Activated CD8-positive, alpha-beta memory T cell treated with anti-CD3 and anti-CD28 coated beads for 1 hour (primary cell): ENCODE measurements at places on chromosomes 7 and 10.

DNA sequence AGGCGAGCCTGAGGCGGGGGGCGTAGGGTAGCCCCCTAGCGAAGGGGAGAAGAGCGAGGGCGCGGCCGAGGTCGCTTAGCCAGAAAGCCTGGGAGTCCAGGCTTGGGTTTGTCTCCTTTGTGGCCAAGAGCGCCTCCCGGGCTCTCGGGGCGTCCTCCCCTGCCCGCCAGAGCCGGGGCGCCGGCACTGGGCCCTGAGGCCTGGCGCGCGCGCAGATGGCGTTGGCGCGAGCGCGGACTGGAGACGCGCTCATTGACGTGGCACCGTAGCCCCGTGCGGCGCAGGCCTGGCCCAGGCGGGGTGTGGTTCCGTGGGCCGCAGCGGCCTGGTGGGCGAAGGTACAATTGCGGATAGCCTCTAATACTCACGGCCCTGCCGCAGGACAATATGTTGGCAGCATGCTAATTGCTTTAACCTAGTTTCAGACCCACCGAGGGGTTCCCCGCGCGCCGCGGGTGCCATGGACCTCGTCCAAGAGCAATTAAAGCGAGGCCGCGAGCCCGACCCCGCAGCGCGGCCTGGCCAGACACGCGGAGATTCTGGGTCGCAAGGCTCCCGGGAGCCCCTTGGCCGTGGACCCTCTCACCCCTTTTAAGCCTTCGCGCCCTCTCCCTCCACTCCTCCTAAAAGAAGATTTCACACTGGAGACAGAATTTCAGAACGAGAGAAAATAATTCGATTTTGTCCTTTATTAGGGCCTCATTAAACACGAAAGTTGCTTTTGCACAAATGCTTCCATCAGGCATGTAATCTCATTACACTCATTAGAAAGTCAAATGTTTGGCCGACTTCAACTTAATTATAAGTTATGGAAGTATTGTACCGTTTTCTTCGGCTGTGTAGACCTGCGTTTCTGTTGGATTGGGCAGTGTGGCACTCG is 3.1 kb downstream of the PTF1A start:
- no peak for DNase-seq

DNA sequence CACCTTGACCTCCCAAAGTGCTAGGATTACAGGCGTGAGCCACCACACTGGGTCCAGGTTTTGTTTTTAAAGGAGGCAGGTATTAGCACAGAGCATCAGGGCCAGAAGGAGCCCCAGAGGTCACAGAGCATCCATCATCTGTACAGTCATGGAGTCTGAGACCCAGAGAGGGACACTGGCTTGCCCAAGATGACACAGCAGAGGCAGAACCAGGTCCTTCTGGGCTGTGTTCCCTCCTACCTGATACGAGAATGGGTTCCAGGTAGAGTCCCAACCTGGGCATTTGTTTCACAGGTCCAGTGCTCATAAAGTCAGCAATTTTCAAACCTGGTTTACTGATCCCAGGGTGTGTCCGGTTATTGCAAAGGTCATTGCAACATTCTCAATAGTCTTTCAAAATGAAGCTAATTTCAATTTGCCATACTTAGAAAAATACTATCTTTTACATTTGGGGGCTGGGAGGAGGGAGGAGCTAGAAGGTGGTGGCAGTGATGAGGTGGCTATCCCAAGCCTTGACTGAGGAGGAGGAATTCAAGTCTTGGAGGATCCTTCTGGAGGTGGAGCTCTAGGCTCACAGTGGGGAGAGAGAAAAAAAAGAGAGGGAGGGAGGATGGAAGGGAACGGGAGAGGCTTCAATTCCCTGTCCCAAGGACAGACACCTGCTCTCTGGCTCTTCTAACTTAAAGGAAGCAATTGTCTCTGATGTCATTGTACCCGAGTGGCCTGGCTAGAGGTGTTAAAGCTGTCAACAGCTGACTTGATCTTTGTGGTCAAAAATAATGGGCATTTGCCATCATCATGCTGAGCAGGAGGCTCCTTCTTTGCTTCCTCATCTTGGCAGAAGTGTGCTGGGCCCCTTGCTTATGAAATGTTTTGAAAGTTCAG is 8.1 kb downstream of the MXI1 start:
- DNase-seq, result no peak

DNA sequence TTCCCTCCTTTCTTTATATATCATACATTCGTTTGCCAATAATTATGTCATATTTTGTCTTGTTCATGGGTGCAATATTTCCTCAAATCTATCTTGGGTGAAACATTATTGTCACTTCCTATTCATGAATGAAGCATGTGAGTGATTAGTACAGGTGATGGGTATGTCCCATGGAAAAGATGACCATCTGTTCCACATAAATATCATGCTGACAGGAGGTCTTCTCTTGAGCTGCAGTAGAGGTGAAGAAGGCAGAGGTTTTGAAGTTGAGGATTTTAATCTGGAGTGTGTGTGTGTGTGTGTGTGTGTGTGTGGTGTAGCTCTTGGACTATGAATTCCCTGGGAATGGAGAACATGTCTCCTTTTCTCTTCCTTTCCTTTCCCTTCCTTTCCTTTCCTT is 350.5 kb upstream of the CHRM2 start:
- no peak for DNase-seq

DNA sequence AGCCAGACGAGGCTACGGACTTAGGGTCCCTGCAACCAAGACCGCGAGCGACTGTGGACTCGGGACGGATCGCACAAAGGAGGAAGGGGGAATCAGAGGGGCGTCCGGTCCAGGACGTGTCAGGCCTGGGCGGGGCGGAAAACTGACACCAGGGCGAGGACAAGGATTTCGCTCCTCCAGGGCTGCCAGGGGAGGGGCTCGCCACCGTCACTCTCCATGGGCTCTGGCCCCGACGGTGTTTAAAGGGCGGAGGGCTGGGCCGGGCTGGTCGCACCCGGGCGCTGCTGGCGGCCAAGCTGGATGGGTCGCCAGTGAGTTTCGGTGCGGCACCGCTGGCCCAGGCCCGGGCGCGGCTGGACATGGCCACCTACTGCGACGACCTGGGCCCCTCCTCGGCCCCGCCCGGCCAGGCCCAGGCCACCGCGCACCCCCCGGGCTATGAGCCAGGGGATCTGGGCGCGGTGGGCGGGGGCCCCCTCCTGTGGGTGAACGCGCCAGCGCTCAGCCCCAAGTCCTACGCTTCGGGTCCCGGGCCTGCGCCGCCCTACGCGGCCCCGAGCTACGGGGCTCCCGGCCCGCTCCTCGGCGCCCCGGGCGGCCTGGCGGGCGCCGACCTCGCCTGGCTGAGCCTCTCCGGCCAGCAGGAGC is at the start of gene FOXI2:
Gene FOXI2 (plus strand): TSS at position 271 of the 648 bp plus-strand sequence. CDS start 89 bp downstream, at position 360.
- DNase-seq, result no peak

- no peak for DNase-seq
Observed at GRCh38 chr10:32142646-32143045, 86.4 kb upstream of the KIF5B start.

DNA sequence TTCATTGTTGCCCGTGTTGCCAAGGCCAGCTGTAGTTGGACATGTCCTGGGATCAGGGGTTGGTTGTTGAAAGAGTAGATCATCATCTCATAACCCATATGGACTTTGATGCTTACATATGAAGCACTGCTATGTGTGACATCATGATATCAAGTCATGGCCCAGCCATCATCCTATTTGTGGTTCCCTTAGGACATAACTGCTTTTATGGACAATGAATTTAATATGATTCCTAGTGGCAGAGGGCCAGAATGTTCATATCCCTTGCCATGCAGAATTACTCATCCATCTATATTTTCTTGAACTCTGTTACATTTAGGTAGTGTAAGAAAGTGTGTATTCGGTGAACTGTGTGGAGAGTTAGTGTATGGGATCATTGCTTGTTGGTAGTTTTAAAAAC is 343.9 kb upstream of the LRGUK start:
- DNase-seq, result no peak

GRCh38 chr10:103114876-103115275 is 78.2 kb downstream of the NT5C2 start:
- DNase-seq, result no peak

- no peak for DNase-seq
Observed at GRCh38 chr10:51425431-51425830, 274.0 kb downstream of the CSTF2T start.

DNA sequence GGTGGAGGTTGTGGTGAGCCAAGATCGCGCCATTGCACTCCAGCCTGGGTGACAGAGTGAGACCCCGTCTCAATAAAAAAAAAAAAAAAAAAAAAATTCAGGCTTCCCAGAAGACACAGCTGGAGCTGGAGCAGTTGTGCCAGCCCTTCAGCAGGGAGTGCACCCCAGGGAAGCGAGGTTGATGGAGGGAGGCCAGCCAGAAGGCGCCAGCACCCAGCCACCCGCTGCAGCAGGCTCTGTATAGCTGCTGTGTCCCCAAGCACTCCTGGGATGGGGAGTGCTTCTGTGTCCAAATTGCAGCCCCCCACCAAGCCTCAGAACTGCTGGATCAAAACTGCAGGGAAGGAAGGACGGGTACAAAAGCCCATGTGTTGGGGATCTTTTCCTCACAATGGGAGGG is 47.8 kb downstream of the COBL start:
- DNase-seq, result no peak
